ENCODE measurements at places on chromosomes 5 and 9.

- no peak for DNase-seq
- H3K27me3 ChIP-seq: no peaks in the 10 kb centered on the region
- H3K36me3 ChIP-seq: no peaks in the 10 kb centered on the region
- no peaks in the 10 kb centered on the region for H3K4me1 ChIP-seq
- no peak overlapping the region for H3K4me3 ChIP-seq
Measured at GRCh38 chr9:75658301-75658905, 232.1 kb upstream of the PCSK5 start.

DNA sequence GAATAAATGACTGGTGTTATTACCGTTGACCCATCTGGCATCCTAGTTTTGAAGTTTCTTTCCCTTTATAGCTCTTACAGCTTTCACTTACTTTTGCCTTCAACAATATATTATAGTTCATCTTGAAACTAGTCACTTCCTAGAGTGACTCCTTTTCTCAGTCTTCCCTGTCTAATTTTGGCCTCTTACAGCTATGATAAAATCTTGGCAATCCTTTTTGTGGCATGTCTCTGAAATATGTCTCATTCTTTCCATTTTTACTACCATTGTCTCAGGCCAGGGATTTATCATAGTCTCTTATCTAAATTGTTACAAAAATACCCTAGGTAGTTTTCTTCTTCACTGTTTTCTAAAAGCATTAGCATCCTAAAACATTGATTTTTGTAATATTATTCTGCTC, 621.3 kb upstream of the ZNF608 start:
- H3K27me3 ChIP-seq: no peaks in the 10 kb centered on the region
- H3K27ac ChIP-seq: no peak overlapping the region
- no peak overlapping the region for H3K4me3 ChIP-seq
- peaks cover 4% of the 10 kb centered on the region for H3K4me1 ChIP-seq
- no peaks in the 10 kb centered on the region for H3K36me3 ChIP-seq
- no peak for DNase-seq

GRCh38 chr9:78644359-78644758, 347.4 kb downstream of the PSAT1 start:
- no peaks in the 10 kb centered on the region for H3K27me3 ChIP-seq
- no peak for DNase-seq
- H3K36me3 ChIP-seq: peaks cover 4% of the 10 kb centered on the region
- no peak overlapping the region for H3K4me3 ChIP-seq
- H3K4me1 ChIP-seq: no peaks in the 10 kb centered on the region
- no peak overlapping the region for H3K27ac ChIP-seq

DNA sequence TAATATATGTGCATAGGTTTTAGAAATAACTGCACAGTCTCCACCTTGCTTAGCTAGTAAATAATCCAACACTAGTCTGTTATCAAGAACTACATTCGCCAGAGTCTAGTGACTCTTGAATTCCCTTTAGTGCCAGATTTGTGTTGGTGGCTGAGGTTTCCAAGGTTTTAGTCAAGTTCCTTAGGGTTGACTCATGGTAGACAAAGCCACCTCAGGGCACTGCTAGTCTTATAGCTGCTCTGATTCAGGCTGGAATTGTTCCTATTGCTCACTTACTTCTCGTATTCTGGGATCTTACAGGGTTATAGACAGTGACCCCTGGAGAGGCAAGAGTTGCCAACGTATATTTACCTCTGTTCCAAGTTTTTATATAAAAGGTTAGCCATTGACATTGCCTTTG, 1369.8 kb upstream of the CDH9 start:
- H3K4me3 ChIP-seq: no peak overlapping the region
- peaks cover 3% of the 10 kb centered on the region for H3K4me1 ChIP-seq
- no peaks in the 10 kb centered on the region for H3K36me3 ChIP-seq
- H3K27me3 ChIP-seq: no peaks in the 10 kb centered on the region

- no peak for DNase-seq
- no peak overlapping the region for H3K4me3 ChIP-seq
Measured at GRCh38 chr9:135946392-135946994, 14.7 kb downstream of the UBAC1 start.

DNA sequence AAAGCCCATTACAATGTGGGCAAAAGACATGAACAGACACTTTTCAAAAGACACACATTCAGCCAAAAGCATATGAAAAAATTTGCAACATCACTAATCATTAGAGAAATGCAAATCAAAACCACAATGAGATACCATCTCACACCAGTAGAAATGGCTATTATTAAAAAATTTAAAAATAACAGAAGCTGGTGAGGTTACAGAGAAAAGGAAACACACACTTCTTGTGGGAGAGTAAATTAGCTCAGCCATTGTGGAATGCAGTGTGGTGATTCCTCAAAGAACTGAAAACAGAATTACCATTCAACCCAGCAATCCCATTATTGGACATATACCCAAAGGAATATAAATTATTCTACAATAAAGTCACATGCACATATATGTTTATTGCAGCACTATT, 585.2 kb upstream of the TUSC1 start:
- peaks cover 6% of the 10 kb centered on the region for H3K4me1 ChIP-seq
- H3K27me3 ChIP-seq: no peaks in the 10 kb centered on the region
- no peak overlapping the region for H3K27ac ChIP-seq
- no peak overlapping the region for H3K4me3 ChIP-seq
- H3K36me3 ChIP-seq: no peaks in the 10 kb centered on the region

GRCh38 chr5:50846261-50846660, 179.8 kb downstream of the PARP8 start:
- DNase-seq: no peak
- no peaks in the 10 kb centered on the region for H3K4me1 ChIP-seq
- H3K36me3 ChIP-seq: no peaks in the 10 kb centered on the region

DNA sequence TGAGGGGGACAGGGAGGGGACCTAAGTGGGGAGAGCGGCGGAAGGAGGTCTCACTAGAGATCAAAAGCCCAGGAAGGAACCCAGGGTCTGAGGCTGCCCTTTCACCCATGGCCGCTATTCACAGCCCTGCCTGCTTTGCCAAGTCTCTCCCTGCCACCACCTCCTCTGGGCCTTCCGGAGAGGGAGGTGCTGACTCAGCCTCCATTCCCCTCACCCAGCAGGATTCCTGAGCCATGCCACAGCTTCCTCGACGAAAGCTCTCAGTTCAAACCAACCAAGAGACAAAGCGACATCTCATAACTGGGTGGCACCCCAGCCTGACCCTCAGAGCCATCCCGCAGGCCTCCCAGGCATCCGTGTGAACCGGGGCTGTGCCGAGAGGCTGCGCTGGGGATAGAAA, 36.7 kb downstream of the PAX5 start:
- H3K27me3 ChIP-seq: peaks cover 93% of the 10 kb centered on the region
- no peaks in the 10 kb centered on the region for H3K4me1 ChIP-seq
- H3K4me3 ChIP-seq: no peak overlapping the region
- DNase-seq: no peak
- no peak overlapping the region for H3K27ac ChIP-seq

GRCh38 chr5:1923766-1924165, 41.0 kb upstream of the IRX4 start:
- H3K27ac ChIP-seq: no peak overlapping the region
- DNase-seq: no peak
- no peaks in the 10 kb centered on the region for H3K4me1 ChIP-seq
- H3K27me3 ChIP-seq: peaks cover 39% of the 10 kb centered on the region
- H3K4me3 ChIP-seq: no peak overlapping the region
- no peaks in the 10 kb centered on the region for H3K36me3 ChIP-seq

- H3K27ac ChIP-seq: no peak overlapping the region
- DNase-seq: no peak
- H3K4me1 ChIP-seq: no peaks in the 10 kb centered on the region
- H3K27me3 ChIP-seq: peaks cover 10% of the 10 kb centered on the region
- no peak overlapping the region for H3K4me3 ChIP-seq
- no peaks in the 10 kb centered on the region for H3K36me3 ChIP-seq
Measured at GRCh38 chr5:171367424-171368370, 20.0 kb upstream of the NPM1 start.

All from progenitor cell of endocrine pancreas (in vitro differentiated cells).